NCI-H187 (cell line): ENCODE measurements at places on chromosomes 3 and 15.
A peak's percentile ranks its signal among the peaks of the same experiment; 100 is the strongest.

DNA sequence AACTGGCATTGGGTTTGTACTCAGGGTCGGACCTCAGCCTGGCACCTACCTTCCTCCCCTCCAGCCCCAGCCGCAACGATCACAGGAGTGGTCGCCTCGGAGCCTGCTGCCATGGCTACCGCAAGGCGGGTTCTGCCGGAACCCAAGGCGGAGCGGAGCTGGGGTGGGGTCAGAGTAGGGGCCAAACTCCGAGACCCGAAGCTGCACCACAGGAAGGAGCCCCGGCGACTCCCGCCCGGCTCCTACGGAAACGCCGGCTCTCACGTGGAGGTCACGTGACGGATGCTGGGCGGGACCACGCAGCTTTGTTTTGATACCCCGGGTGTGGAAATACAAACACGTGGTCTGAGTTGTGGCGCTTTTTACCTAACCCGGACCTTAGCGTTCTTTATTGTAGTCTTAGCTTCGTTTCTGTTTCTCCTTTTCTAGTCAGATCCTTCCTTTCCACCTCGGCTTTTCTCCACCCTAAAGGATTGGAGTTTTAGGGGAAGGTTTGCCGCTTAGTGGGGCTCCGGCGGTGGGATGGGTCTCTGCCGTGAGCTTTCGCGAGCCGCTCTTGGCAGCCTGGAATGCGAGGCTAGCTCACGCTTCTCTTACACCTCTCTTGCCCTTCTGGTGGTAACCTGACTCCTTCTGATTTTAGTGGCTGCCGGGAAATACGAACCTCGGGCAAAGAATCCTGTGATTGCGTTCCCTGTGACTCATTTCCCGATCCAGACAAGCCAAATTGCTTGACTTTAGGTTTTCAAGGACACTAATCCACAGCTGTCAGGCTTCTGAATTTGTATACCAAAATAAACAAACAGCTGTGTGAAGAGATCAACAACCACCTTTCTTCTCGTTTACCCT, at the start of gene HSPBAP1:
Gene HSPBAP1, minus strand, starts transcription at position 264 of the 849 bp plus-strand sequence. Its CDS starts 151 bp downstream, at position 113.
- DNase-seq: no peak

DNA sequence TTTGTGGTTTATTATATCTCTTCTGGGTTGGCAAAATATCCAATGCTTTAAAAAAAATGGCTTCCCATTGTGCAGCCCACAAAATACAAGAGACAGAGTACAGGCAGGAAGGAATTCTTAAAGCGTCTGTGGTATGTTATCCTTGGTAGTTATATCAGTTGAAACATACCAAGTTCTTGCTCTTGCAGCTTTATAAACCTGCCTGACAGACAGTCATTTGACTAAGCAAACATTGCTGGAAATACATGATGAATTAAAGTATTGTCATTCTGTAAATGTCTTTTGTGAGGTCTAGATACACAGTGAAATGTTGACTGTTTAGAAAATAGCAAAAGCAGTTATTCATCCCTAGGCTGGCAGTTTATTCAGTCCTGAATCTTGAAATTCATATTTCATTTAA, 44.8 kb upstream of the MAP3K13 start:
- no peak for DNase-seq

GRCh38 chr3:171049861-171050444, 23.4 kb upstream of the SLC2A2 start:
- DNase-seq: peak; percentile 13

DNA sequence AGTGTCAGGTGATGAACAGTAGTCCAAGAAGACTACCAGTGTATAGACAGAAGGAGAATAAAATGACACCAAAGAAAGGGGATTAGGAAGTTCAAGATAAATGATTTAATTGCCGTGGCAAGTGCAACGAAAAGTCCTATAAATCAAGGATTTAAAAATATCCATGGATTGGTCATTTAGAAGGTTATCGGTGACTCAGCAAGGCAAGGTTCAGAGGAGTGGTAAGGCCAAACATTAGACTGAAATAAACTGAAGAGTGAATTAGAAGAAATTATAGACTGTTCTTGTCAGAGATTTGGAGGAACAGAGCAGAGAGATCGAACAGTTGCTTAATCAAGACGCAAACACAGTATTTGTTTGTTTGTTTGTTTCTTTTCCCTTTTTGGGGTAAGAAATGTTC, 211.9 kb upstream of the KCNMB2 start:
- no peak for DNase-seq

- no peak for DNase-seq
These were observed 43.6 kb downstream of the RLBP1 start for GRCh38 chr15:89177633-89178306.

DNA sequence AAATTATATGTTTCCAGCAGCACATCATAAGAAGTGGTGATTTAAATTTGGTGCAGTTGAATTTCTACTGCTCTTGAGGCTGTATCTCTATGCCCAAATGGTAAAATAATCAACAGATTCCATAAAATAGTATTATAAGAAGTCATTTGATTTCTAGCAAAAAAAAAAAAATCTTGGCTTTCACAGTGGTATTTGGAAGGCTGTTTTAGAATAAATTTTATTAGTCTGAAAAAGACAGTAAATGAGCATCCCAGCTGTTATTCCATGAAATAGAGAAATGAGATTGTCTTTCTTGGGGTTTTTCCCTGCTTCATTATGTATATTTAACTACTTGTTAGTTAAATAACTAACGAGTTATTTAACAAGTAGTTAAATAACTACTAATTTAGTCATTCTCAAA, 156.0 kb upstream of the ABI3BP start:
- DNase-seq: no peak
